ENCODE measurements at places on chromosomes 6 and 20.

- no peaks in the 10 kb centered on the region for H3K36me3 ChIP-seq
- no peaks in the 10 kb centered on the region for H3K27me3 ChIP-seq
- no peak for DNase-seq
- no peaks in the 10 kb centered on the region for H3K4me1 ChIP-seq
- H3K27ac ChIP-seq = no peak overlapping the region
Observed at GRCh38 chr20:39605908-39606307, 643.8 kb downstream of the DHX35 start.

DNA sequence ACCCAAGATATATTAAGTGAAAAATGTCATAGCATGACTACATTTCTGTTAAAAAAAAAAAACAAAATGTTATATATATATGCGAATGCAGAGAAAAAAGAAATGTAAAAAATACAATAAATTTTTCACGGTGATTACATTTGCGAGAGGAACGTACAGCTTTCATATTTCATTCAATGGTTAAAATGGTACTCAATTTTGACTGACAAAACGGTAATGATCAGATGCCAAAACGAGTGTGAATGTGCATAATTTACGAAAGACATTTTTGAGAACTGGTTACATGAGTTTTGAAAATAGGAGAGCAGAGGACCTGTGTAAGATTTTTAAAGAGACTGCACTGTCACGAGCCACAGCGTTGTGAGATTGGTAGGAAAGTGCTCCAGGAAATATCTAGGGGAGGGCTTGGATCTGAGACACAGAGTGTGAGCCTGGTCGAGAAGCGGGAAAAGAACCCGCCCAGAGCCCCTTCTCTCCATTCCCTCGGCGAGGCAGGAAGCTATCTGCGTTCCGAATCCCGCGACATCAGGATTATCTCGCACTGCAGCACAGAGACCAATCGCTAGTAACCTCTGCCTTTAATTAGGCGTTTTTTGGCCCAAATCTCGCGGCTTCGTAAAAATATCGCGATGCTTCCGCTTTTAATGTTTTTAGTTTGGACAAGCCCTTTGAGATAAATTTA is 28.5 kb downstream of the TRIM27 start:
- peak; percentile 96 for DNase-seq
- peak overlapping the region; percentile 97 for H3K27ac ChIP-seq
- no peaks in the 10 kb centered on the region for H3K36me3 ChIP-seq
- no peaks in the 10 kb centered on the region for H3K27me3 ChIP-seq
- peaks cover 12% of the 10 kb centered on the region for H3K4me1 ChIP-seq

- DNase-seq = no peak
- H3K36me3 ChIP-seq = no peaks in the 10 kb centered on the region
- no peak overlapping the region for H3K27ac ChIP-seq
- H3K27me3 ChIP-seq = no peaks in the 10 kb centered on the region
Observed at GRCh38 chr20:20836836-20837235, 124.4 kb upstream of the RALGAPA2 start.

- no peak for DNase-seq
- H3K4me1 ChIP-seq = peaks cover 7% of the 10 kb centered on the region
- H3K27ac ChIP-seq = no peak overlapping the region
- no peaks in the 10 kb centered on the region for H3K36me3 ChIP-seq
- no peak overlapping the region for H3K4me3 ChIP-seq
Observed at GRCh38 chr20:3051385-3052019, 5.7 kb downstream of the MRPS26 start.

- no peaks in the 10 kb centered on the region for H3K36me3 ChIP-seq
- no peaks in the 10 kb centered on the region for H3K27me3 ChIP-seq
- no peaks in the 10 kb centered on the region for H3K4me1 ChIP-seq
- DNase-seq = no peak
- no peak overlapping the region for H3K4me3 ChIP-seq
- no peak overlapping the region for H3K27ac ChIP-seq
Observed at GRCh38 chr6:7332090-7332745, 19.2 kb upstream of the SSR1 start.

- no peaks in the 10 kb centered on the region for H3K4me1 ChIP-seq
- no peak for DNase-seq
- H3K4me3 ChIP-seq = no peak overlapping the region
- H3K27ac ChIP-seq = no peak overlapping the region
- no peaks in the 10 kb centered on the region for H3K36me3 ChIP-seq
Observed at GRCh38 chr20:6108330-6108729, 14.5 kb downstream of the FERMT1 start.

- peaks cover 26% of the 10 kb centered on the region for H3K4me1 ChIP-seq
- H3K36me3 ChIP-seq = no peaks in the 10 kb centered on the region
- no peak for DNase-seq
- H3K27ac ChIP-seq = no peak overlapping the region
- no peaks in the 10 kb centered on the region for H3K27me3 ChIP-seq
Observed at GRCh38 chr6:14450133-14450504, 332.5 kb downstream of the CD83 start.

GRCh38 chr6:159056432-159056831 is 11.6 kb upstream of the TAGAP start:
- peaks cover 68% of the 10 kb centered on the region for H3K4me1 ChIP-seq
- peak overlapping the region; percentile 80 for H3K27ac ChIP-seq

GRCh38 chr20:62678553-62678952 is 30.1 kb upstream of the NTSR1 start:
- H3K4me1 ChIP-seq = no peaks in the 10 kb centered on the region
- no peak for DNase-seq
- H3K4me3 ChIP-seq = no peak overlapping the region
- no peaks in the 10 kb centered on the region for H3K36me3 ChIP-seq
- H3K27me3 ChIP-seq = no peaks in the 10 kb centered on the region

GRCh38 chr6:163083141-163083540 is 331.4 kb upstream of the QKI start:
- no peaks in the 10 kb centered on the region for H3K36me3 ChIP-seq
- no peaks in the 10 kb centered on the region for H3K27me3 ChIP-seq
- H3K4me1 ChIP-seq = no peaks in the 10 kb centered on the region
- DNase-seq = no peak
- H3K27ac ChIP-seq = no peak overlapping the region

- no peak overlapping the region for H3K4me3 ChIP-seq
- DNase-seq = no peak
- no peak overlapping the region for H3K27ac ChIP-seq
- H3K27me3 ChIP-seq = no peaks in the 10 kb centered on the region
Observed at GRCh38 chr6:131460614-131461000, 112.4 kb upstream of the ARG1 start.

DNA sequence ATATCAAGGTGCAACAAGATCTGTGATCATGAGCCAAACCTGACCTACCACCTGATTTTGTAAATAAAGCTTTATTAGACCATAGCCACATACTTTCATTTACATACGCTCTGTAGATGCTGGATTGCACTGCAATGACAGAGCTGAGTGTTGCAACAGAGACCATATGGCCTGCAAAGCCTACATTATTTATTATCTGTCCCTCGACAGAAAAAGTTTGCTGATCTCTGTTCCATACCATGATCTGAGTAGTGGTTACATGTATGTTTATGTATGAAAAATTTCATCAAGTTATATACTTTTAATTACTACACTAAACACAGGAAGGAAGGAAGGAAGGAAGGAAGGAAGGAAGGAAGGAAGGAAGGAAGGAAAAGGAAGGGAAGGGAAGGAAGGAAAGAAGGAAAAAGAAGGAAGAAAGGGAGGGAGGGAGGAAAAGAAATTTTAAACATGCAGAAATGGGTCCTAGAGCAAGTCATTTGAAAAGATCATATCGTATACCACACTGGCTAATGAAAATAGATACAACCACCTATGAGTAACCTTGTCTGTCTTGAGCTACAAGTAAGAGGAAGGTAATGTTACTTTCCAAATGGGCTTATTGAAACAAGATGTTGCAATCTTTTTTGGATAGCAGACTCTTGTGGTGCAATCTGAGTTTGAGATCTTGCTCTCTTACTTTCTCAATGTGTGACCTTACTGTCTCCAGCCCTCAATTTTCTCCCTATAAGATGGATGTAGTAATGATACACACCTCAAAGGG is 441.0 kb downstream of the KIF16B start:
- peaks cover 3% of the 10 kb centered on the region for H3K4me1 ChIP-seq
- H3K4me3 ChIP-seq = no peak overlapping the region
- no peaks in the 10 kb centered on the region for H3K27me3 ChIP-seq
- DNase-seq = no peak
- H3K27ac ChIP-seq = no peak overlapping the region

DNA sequence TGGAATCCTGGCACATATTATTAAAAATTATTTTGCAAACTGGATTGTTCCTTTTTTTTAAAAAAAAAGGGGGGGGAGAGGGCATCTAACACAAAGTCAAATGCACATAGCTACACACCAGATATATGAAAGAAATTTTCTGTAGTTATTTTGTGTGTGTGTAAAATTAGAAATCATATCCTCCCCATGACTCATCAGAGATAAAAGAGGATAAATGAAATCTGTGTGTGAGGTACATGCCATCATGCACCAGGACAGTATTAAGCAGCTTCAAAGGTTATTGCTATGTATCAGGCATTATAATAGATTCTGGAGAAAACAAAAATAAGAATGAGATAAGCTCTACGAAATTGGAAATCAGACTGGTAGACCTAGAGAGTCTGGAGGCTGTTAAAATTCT is 5.2 kb downstream of the BTBD9 start:
- H3K27me3 ChIP-seq = no peaks in the 10 kb centered on the region
- H3K27ac ChIP-seq = no peak overlapping the region
- no peak for DNase-seq
- peaks cover 12% of the 10 kb centered on the region for H3K4me1 ChIP-seq
- no peak overlapping the region for H3K4me3 ChIP-seq
- no peaks in the 10 kb centered on the region for H3K36me3 ChIP-seq

- H3K27me3 ChIP-seq = peaks cover 66% of the 10 kb centered on the region
- H3K36me3 ChIP-seq = no peaks in the 10 kb centered on the region
- H3K4me3 ChIP-seq = no peak overlapping the region
- DNase-seq = no peak
- H3K27ac ChIP-seq = no peak overlapping the region
Observed at GRCh38 chr20:37911261-37911660, 8.3 kb downstream of the VSTM2L start.

DNA sequence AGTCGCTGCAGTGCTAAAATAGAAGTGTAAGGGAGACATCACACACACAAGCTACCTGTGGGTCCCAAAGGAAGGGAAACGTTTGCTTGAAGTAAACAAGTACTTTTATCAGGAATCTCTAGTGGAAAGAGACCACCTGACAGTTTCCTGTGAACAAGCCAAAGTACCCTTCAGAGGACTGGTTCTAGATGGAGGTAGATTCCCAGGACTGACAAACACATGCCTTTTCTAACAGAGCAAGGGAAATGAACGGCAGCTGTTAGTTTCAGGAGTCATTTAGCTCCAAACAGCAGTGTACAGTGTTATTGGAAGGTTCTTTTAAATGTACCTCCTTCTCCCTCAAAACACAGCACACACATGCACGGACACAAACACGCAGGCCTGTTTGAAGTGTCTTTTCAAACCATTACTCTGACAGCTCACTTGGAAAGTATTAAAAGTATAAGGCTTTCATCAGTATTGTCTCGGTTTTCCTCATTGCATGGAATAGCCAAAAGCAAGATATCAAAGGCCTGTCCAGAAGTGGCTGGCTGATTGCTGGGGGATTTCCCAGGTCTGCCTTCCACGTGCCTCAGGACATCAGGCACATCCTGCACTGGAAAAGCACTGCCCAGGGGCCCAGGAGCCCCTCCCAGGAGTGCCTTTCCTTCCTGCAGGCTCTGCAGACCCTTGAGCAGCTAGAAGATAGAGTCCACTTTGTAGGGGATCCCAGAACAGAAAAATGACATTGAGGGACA is 393.2 kb upstream of the SOX4 start:
- H3K27ac ChIP-seq = no peak overlapping the region
- peaks cover 16% of the 10 kb centered on the region for H3K36me3 ChIP-seq
- H3K4me1 ChIP-seq = peaks cover 22% of the 10 kb centered on the region
- no peaks in the 10 kb centered on the region for H3K27me3 ChIP-seq
- no peak overlapping the region for H3K4me3 ChIP-seq

GRCh38 chr6:1868561-1869261 is 259.0 kb downstream of the FOXC1 start:
- H3K27ac ChIP-seq = no peak overlapping the region
- DNase-seq = peak; percentile 77
- no peak overlapping the region for H3K4me3 ChIP-seq
- H3K27me3 ChIP-seq = no peaks in the 10 kb centered on the region
- no peaks in the 10 kb centered on the region for H3K36me3 ChIP-seq

- H3K4me3 ChIP-seq = no peak overlapping the region
- no peaks in the 10 kb centered on the region for H3K4me1 ChIP-seq
- no peak for DNase-seq
Observed at GRCh38 chr20:584161-584970, 25.7 kb downstream of the TCF15 start.

- no peak overlapping the region for H3K27ac ChIP-seq
- H3K4me1 ChIP-seq = no peaks in the 10 kb centered on the region
- DNase-seq = no peak
Observed at GRCh38 chr6:105291525-105291924, 111.4 kb downstream of the PREP start.

DNA sequence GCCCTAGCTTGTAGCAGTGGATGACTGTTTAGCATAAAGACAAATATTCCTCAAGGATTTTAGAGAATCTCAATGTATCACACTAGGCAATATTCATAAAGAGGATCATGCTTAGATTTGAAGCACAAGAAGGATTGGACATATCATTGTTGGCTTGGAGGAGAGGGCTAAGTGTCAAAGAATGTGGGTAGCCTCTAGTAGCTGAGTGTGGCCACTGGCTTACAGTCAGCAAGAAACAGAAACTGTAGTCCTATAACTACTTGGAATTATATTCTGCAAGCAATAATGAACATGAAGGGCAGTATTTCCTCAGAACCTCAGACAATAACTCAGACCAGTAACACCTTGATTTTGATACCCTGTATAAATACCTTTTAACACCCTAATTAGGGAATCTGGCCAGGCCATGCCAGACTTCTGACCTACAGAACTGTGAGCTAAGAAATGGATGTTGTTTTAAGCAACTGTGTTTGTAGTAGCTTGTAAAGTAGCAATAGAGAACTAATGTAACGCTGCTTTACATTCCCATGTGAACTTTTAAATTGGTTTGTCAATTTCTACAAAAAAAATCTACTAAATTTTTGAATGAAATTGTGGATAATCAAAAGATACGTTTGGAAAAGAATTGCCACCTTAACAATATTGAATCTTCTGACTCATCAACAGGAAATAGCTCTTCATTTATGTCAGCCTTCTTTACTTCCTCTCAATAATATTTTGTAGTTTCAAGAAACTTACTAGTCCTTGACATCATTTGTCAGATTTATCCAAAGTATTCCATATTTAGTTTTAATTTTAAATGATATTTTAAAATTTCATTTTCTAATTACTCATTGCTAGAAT is 65.2 kb upstream of the RSPO3 start:
- H3K36me3 ChIP-seq = no peaks in the 10 kb centered on the region
- H3K4me3 ChIP-seq = no peak overlapping the region
- no peaks in the 10 kb centered on the region for H3K4me1 ChIP-seq
- no peaks in the 10 kb centered on the region for H3K27me3 ChIP-seq
- no peak overlapping the region for H3K27ac ChIP-seq
- no peak for DNase-seq

- H3K4me3 ChIP-seq = no peak overlapping the region
- H3K27me3 ChIP-seq = no peaks in the 10 kb centered on the region
- no peak overlapping the region for H3K27ac ChIP-seq
- no peaks in the 10 kb centered on the region for H3K36me3 ChIP-seq
- H3K4me1 ChIP-seq = no peaks in the 10 kb centered on the region
Observed at GRCh38 chr20:44004306-44004915, 89.8 kb downstream of the TOX2 start.

- no peaks in the 10 kb centered on the region for H3K27me3 ChIP-seq
- DNase-seq = peak; percentile 37
Observed at GRCh38 chr6:33714385-33715040, 3.0 kb upstream of the UQCC2 start.

- DNase-seq = no peak
- H3K4me1 ChIP-seq = no peaks in the 10 kb centered on the region
- H3K36me3 ChIP-seq = no peaks in the 10 kb centered on the region
- H3K4me3 ChIP-seq = no peak overlapping the region
- no peak overlapping the region for H3K27ac ChIP-seq
Observed at GRCh38 chr6:148379966-148380713, 37.5 kb downstream of the SASH1 start.
